NCI-H524 (cell line): ENCODE measurements at places on chromosomes 2 and 18.

DNA sequence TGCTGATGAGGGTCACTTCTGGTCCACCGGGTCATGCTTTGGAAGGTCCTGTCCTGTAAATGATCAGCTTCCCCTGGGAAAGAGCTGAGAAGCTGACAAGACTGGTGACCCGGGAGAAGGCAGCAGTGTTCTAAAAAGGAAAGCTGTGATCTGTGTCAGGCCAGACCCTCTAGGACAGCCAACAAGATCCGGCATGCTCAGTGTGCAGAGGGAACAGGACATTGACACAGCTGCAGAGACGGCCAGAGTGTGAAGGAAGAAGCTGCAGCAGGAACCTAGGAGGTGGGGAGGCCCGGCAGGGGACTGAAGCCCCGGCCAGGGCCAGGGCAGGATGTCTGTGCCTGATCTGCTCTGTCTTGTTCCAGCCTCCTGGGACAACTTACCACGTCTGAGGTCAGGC lies 372.7 kb upstream of the ID2 start:
- DNase-seq, result no peak

- no peak for DNase-seq
Measured at GRCh38 chr2:7007846-7008741, 90.9 kb downstream of the RNF144A start.

DNA sequence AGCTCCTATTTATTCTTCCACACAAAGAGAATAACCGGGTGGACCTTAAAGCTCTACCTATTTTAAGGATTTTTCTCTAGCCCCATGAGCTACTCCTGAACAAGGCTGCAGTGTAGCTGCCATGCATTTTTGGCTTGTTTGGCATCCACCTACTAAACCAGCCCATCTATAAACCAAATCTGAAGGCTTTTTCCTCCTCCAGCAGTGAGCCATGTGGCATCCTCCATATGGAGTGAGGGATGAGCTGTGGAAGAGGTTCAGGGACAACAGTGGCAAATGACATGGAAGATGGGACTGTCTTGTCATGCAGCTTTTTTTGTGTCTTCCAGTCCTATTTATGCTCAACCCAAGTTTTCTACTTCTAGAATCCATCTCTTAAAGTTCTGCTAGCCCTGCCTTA lies 100.2 kb downstream of the GALNT3 start:
- DNase-seq, result no peak

- DNase-seq, result no peak
Measured at GRCh38 chr2:10038123-10038522, 5.2 kb upstream of the KLF11 start.

DNA sequence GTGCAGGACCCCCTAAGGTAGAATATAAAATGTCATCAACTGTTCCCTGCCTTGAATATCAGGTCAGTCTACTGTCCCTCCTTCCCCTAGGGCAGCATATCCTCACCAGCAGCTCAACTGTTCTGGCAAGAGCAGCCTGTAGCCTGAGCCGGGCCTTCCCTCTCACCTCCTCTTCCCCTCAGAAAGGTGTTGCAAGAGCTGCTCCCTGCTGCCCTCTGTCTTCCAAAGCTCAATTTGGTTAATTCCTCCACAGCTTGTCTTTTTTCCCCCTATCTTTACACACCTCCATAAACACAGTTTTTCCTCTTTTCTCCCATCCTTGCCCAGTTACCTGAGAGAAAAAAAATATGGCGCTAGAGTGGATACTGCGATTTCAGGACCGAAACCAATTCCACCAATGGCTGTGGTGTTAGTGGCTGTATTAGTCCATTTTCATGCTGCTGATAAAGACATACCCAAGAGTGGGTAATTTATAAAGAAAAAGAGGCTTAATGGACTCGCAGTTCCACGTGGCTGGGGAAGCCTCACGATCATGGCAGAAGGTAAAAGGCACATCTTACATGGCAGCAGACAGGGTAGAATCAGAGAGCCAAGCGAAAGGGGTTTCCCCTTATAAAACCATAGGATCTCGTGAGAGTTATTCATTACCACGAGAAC lies 184.7 kb downstream of the MREG start:
- DNase-seq, result peak; percentile 29

DNA sequence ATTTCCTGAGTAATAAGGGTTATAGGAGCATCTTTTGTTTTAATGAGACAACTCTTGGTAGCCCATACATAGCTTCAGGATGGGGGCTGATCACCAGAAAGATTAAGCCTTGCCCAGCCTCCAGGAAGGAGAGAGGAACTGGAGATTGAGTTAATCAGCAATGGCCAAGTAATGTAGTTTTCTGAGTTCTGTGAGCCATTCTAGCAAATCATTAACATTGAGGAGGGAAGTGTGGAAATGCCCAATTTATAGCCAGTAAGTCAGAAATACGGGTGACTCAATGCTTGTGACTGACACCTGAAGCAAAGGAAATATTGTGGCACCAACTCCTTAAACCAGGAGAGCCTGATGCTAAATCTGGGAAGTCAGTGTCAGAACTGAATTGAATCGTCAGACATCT lies 205.1 kb upstream of the SRD5A2 start:
- no peak for DNase-seq

GRCh38 chr18:26656431-26656943 lies 108.1 kb upstream of the KCTD1 start:
- DNase-seq, result no peak

DNA sequence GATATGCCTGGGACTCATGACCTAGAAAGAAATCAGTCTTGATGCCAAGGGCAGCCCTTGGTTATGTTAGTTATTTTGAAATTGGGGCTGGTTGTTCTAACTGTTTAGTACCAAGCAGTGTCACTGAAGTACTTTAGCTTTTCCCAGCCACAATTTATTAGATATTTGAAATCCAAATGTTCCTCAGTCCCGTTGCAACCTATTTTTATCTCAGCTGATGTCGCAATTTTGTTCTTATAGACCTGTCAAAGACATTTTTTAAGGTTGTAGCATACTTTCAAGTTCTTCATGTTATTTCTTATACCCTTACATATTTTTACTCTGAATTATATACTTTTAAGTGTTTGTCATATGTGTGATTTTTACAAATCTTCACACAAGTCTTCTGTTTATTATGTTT lies 100.1 kb downstream of the LRP1B start:
- no peak for DNase-seq

DNA sequence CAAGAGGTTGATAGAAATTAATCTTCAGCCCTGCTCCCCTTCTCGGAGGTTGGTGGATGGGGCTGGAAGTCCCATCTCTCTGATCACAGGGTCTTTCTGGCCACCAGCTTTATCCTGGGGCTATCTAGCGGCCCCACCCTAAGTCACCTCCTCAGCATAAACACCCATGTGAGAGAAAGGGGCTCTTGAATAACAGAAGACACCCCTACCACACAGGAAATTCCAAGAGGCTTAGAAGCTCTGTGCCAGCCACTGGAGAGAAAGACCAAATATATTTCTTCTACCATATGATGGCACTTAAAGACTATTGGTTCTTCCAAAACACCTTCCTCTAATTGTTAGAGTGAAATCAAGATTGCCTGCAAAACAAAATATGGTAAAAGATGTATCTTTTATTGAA lies 219.7 kb downstream of the VAPA start:
- DNase-seq, result no peak

DNA sequence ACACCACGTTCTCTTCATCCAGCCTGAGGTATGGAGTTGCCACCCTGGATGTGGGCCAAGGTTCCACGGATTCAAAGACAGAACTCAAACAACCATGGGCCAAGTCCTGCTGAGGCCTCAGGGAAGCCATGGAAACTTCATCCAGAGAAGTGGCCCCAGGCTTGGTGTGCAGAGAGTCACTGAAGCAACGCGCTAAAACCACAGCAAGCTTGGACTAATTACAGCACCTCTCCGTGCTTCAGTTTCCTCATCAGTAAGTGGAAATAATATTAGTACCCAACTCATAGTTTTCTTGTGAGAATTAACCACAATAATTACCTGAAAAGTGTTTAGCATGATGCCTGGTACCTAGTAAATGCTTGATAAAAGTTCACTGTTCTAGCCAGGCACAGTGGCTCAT lies 19.2 kb upstream of the AP1S3 start:
- no peak for DNase-seq

GRCh38 chr2:199629301-199629700 lies 171.6 kb upstream of the SATB2 start:
- no peak for DNase-seq

DNA sequence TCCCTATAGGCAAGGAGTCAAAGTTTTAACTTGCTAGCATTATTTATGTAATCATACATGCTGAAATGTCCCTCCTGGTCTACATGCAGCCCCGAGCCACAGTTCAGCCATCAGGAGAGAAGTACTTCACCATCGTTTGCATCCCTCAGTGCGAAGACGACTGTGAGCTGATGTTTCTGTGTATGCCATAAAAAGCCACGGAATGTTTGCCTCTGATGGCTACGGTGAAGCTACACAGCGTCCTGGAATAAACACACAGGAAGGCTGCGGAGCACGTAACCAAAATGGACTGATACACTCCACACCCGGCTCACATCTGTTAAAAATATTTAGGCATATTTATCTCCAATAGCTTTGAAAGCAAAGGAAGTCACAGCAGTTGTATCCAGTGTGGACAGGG lies 4.3 kb upstream of the SALL3 start:
- DNase-seq, result no peak
